ENCODE measurements at places on chromosomes 1 and 21. TPM values are rescaled to one million over a fixed set of nuclear protein-coding genes. Genes with fewer than 3 reads are reported as not detected.

Gene IL10
- not detected for total RNA-seq

DNA sequence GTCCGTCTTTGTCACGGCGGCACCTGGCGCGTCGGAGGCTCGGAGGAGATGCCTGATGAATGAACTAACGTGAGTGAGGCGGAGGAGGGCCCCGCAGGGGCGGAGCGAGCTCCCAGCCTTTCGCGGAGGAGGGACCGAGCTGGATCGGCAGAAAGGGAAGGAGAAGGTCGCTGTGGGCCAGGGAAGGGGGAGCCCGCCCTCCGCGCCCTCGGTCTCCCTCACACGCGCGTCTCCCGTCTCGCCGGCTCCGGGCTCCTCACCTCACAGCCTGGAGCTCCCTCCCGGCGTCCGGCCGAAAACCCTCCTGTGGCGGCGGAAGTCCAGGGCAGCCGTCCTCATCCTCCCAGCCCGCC is 519 bp downstream of the ZNF496 start:
- DNase-seq = peak; percentile 70

DNA sequence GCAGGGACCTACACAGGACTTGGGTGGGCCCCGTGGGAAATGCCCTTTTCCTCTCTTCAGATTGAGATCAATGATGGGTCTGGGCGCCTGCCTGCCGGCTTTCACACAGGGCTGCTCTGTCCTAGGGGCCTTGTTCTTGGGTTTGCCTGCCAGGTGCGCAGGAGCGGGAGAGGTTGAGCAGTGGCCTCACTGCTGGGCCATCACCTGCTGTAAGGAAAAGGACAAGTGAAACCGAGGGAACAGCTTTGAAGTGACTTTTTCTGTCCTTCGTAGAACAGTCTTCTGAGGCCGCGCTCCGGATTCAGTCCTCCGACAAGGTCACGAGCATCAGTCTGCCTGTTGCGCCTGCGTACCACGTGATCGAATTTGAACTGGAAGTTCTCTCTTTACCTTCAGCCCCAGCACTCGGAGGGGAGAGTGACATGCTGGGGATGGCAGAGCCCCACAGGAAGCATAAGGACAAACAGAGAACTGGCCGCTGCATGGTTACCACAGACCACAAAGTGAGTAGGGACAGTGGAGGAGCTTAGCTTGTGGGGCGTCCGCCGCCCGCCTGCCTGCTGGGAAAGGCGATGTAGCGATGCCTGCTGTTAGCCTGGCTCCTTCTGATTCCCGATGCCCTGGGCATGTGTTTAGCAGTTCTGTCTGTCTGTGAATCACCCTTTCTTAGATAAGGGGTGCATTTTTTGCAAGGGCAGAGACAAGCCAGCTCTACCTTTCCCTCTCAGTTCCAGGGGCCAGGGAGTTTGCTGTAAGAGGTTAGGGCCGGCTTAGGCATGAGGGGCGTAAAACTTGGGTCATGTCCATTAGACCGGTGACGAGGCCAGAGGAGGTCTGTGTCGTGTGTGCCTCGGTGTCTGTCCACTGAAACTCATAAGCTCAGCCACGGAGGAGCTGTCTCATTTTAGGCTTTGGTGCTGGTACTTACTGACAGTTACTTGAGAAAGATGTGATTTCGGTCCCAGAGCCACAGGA is 19.5 kb upstream of the PWP2 start:
- DNase-seq = no peak

- DNase-seq = no peak
Measured at GRCh38 chr1:8481650-8482380, 163.9 kb downstream of the SLC45A1 start.

GRCh38 chr1:19384113-19384512 is 72.0 kb downstream of the SLC66A1 start:
- no peak for DNase-seq

Gene UBE2Q1
- 108 TPM for total RNA-seq

Data from H9 (cell line).